ENCODE measurements at places on chromosomes 11 and 22. TPM values are rescaled to one million over a fixed set of nuclear protein-coding genes. Genes with fewer than 3 reads are reported as not detected.

Gene ARHGAP32
- not detected for total RNA-seq

GRCh38 chr11:123419731-123420452, 10.2 kb upstream of the GRAMD1B start:
- H3K4me3 ChIP-seq = no peak overlapping the region
- H3K36me3 ChIP-seq = no peaks in the 10 kb centered on the region
- H3K4me1 ChIP-seq = peaks cover 24% of the 10 kb centered on the region
- H3K27me3 ChIP-seq = no peaks in the 10 kb centered on the region

DNA sequence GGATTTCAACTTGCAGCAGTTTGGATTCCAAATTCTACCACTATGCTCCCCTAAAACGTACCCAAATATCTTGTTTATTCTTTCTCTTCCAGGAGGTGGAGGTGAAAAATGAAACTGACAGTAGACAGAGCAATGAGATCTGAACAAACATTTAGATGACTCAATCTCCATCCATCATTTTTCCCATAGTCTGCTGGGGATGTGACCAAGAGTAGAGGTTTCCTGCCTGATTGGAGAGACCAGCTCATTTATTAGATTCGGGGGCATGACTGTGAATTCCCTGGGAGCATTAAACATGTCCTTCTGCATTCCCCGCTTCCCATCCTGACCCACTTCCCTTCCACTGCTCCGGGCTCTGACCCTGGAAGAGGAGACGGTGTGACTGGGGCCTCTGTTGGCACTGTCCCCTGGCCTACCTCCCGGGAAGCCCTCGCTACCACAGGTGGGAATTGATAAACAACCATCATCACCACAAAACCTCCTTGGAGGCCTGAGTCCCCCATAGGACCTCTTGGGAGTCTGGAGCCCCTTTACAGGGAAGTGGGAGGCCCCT, 20.3 kb downstream of the DKK3 start:
- no peak for DNase-seq
- no peak overlapping the region for H3K4me3 ChIP-seq
- no peaks in the 10 kb centered on the region for H3K36me3 ChIP-seq

DNA sequence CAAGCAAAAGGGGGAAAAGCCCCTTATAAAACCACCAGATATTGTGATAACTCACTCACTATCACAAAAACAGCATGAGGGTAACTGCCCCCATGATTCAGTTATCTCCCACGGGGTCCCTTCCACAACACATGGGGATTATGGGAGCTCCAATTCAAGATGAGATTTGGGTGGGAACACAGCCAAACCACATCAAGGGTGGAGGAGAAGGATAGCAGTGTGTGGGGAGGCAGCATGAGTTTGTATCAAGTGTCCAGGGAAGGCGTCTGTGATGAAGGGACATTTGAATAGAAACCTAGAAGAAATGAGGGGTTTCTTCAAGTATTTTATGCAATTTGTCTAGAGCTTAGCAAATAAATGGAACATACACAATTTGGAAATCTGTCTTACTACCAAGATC, 98.2 kb downstream of the SLC1A2 start:
- no peak overlapping the region for H3K4me3 ChIP-seq
- no peaks in the 10 kb centered on the region for H3K27me3 ChIP-seq
- no peak overlapping the region for H3K27ac ChIP-seq
- no peaks in the 10 kb centered on the region for H3K36me3 ChIP-seq

DNA sequence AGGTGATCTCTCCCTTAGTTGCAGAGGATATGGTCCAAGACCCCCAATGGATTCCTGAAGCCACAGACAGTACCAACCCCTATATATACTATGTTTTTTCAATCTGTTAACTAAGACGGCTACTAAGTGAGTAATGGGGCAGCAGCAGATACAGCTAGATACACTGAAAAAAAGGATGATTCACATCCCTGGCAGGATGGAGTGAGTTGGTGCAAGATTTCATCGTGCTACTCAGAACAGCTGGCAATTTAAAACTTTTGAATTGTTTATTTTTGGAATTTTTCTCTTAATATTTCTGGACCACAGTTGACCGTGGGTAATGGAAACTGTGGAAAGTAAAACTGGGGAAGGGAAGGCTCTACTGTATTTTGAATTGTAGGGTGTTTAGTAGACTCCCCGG, 17.0 kb upstream of the TMEM218 start:
- no peaks in the 10 kb centered on the region for H3K36me3 ChIP-seq
- no peak overlapping the region for H3K27ac ChIP-seq
- no peak overlapping the region for H3K4me3 ChIP-seq
- H3K27me3 ChIP-seq = no peaks in the 10 kb centered on the region
- no peak for DNase-seq
- H3K4me1 ChIP-seq = peaks cover 4% of the 10 kb centered on the region

- H3K36me3 ChIP-seq = no peaks in the 10 kb centered on the region
- DNase-seq = no peak
- no peak overlapping the region for H3K27ac ChIP-seq
- no peaks in the 10 kb centered on the region for H3K27me3 ChIP-seq
- H3K4me1 ChIP-seq = no peaks in the 10 kb centered on the region
Observed at GRCh38 chr11:79006854-79007253, 432.2 kb upstream of the NARS2 start.

Gene PNPLA5
- not detected for total RNA-seq

Gene KRTAP5-10
- not detected for total RNA-seq

- H3K4me1 ChIP-seq = no peaks in the 10 kb centered on the region
- H3K36me3 ChIP-seq = no peaks in the 10 kb centered on the region
- H3K4me3 ChIP-seq = no peak overlapping the region
- no peaks in the 10 kb centered on the region for H3K27me3 ChIP-seq
- H3K27ac ChIP-seq = no peak overlapping the region
- DNase-seq = no peak
Observed at GRCh38 chr11:124405581-124405980, 6.8 kb upstream of the OR8B3 start.

- peak overlapping the region; percentile 75 for H3K4me3 ChIP-seq
- H3K4me1 ChIP-seq = peaks cover 53% of the 10 kb centered on the region
- DNase-seq = peak; percentile 77
- peak overlapping the region; percentile 98 for H3K27ac ChIP-seq
Observed at GRCh38 chr11:47406896-47407745, 1.3 kb upstream of the SLC39A13 start.

Gene RAB38
- 2.6 TPM for total RNA-seq

DNA sequence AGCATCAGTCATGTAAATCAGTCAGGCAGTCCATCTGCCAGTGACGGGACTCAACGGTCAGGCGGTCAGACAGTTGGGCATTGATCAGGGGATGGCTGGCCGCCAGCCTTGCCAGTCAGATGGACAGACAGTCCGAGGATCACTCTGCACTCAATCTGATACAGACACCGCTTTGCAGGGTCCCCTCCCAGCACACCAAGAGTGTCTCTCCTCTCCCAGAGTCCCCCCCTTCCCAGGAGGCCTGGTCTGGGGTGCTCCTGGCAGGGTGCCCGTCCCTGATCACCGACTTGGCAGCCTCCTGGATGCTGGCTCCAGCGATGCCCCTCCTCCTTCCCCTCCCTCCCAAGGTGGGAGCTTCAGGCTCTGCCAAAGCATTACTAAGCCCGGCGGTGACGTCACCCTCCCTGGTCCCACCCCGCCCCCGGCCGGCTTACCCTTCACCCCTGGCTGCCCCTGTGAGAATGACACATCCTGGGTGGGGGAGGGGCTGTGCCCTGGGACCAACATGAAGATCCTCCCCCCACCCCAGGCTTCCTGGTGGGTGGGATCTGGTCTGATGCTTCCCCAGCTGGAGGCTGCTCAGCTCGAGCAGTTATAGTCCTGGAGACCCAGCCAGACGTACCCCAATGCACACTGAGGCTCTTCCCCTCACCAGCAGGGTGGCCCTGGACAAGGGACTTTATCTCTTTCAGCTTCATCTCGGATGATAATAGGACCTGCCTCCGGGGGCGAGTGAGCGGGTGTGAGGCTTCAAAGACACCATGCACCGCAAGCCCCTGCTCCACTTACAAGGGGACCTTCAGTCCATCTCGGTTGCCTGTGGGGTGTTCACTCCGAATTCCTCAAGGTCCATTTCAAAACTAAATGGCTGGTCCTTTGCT, 69.2 kb downstream of the CD82 start:
- peak; percentile 51 for DNase-seq
- no peak overlapping the region for H3K4me3 ChIP-seq
- no peak overlapping the region for H3K27ac ChIP-seq
- no peaks in the 10 kb centered on the region for H3K36me3 ChIP-seq
- peaks cover 16% of the 10 kb centered on the region for H3K4me1 ChIP-seq

GRCh38 chr11:115869780-115870431, 365.7 kb upstream of the CADM1 start:
- H3K36me3 ChIP-seq = no peaks in the 10 kb centered on the region
- H3K4me3 ChIP-seq = no peak overlapping the region
- H3K4me1 ChIP-seq = peaks cover 29% of the 10 kb centered on the region
- H3K27ac ChIP-seq = no peak overlapping the region
- no peaks in the 10 kb centered on the region for H3K27me3 ChIP-seq
- DNase-seq = peak; percentile 64

Measured in Karpas-422 (cell line).